ENCODE measurements at places on chromosomes 5 and 9. TPM values are rescaled to one million over a fixed set of nuclear protein-coding genes. Genes with fewer than 3 reads are reported as not detected.

Gene DDX4
- not detected for total RNA-seq

Gene WDR31
- total RNA-seq: 0.67 TPM

Gene GRIA1
- total RNA-seq: 1.5 TPM

Gene CYSRT1
- total RNA-seq: 0.74 TPM

Gene ACOT12
- 0.84 TPM for total RNA-seq

Gene GLT6D1
- total RNA-seq: not detected

Gene TOR1B
- 25.1 TPM for total RNA-seq

Gene NOXA1
- 0.17 TPM for total RNA-seq

Gene CDC20B
- not detected for total RNA-seq

Gene GABRA6
- total RNA-seq: not detected

Gene SHROOM1
- total RNA-seq: 12.9 TPM

Gene OR1Q1
- total RNA-seq: not detected

Gene MRPL22
- 21.2 TPM for total RNA-seq

Measured in bronchus fibroblast of lung (primary cell).